Spleen (tissue), 13 donors: ENCODE measurements at places on chromosomes 4 and X. TPM values are rescaled to one million over a fixed set of nuclear protein-coding genes. Genes with fewer than 3 reads are reported as not detected.

DNA sequence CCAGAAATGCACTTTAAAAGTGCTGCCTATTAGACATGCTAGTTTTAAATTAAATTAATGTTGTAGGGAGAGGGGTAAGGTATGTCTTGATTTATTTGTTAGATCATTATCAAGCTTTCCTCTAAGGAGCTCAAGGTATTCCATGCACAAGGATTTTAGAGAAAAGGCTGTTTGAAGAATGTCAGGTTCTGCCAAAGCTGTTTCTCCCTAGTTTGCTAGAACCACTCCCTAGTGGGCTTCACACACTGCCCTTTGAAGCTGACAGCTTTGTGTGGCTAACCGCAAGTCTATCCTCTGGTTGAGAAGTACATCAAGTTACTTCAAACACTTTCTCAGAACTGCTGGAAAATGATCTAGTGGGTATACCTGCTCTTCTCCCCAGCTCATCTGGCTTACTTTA is 32.3 kb downstream of the RASL11B start:
- no peak overlapping the region for H3K4me3 ChIP-seq
- no peaks in the 10 kb centered on the region for H3K27me3 ChIP-seq

GRCh38 chrX:134371133-134371532 is 88.8 kb upstream of the HPRT1 start:
- H3K36me3 ChIP-seq, result no peaks in the 10 kb centered on the region
- H3K27me3 ChIP-seq, result no peaks in the 10 kb centered on the region
- no peak for DNase-seq
- H3K4me1 ChIP-seq, result peaks cover 24% of the 10 kb centered on the region
- H3K27ac ChIP-seq, result no peak overlapping the region

DNA sequence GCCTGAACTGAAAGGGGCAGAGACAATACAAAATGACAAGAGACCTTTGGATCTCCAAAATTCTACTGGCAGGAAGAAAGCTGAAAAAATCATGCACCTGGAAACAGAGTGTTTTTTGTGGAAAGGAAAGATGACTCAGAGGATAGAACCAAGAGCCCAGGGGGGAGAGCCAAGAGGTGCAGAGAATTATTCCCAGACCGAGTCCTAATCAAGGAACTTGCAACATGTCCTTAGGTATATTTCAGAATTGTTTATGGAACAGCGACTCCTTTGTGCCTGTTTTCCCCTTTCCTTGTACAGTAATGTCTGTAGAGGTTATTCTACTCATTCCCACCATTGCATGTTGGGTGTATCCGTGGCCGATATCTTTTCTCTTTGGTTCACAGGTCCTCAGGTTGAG is 71.7 kb downstream of the YIPF6 start:
- H3K4me1 ChIP-seq, result no peaks in the 10 kb centered on the region
- no peaks in the 10 kb centered on the region for H3K36me3 ChIP-seq
- no peaks in the 10 kb centered on the region for H3K27me3 ChIP-seq

GRCh38 chrX:435536-436122 is 48.9 kb upstream of the PPP2R3B start:
- no peak overlapping the region for H3K4me3 ChIP-seq
- no peak overlapping the region for H3K27ac ChIP-seq
- no peaks in the 10 kb centered on the region for H3K36me3 ChIP-seq
- no peaks in the 10 kb centered on the region for H3K4me1 ChIP-seq
- peak; percentile 41 for DNase-seq

DNA sequence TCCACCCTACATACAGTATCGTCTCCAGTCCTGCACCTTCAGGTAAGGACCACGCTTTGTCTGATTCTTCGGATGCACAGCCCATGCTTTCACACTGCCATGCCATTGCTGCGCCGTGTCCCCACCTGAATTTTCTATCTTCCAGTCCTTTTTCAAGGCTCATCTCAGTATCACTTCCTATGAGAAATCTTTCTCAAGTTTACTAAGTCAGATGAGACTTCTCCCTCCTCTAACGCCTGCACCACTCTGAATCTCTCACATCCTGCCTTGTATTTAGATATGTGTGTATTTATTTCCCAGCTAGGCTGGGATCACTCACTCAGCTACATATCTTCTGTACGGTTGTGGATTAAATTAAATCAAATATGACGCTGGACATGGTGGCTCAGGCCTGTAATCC is 116.8 kb downstream of the SMIM20 start:
- H3K27me3 ChIP-seq, result no peaks in the 10 kb centered on the region
- DNase-seq, result no peak
- H3K27ac ChIP-seq, result no peak overlapping the region
- H3K36me3 ChIP-seq, result no peaks in the 10 kb centered on the region
- H3K4me3 ChIP-seq, result no peak overlapping the region

DNA sequence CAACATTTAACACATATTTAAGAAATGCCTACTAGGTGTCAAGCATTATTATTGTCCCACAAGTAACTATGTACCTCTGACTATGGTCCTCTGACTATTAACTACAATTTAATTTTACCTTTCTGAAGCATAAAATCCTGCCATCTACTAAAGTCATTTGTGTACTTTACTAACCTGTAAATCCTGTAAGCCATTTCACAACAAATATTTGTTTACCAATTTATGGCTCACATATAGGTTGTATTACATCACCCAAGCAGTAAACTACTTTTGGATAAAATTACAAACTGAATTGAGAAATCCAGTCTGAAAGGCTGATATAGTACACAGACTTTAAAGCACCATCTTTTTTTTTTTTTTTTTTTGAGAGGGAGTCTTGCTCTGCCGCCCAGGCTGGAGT is 43.8 kb downstream of the CNGA1 start:
- H3K36me3 ChIP-seq, result no peaks in the 10 kb centered on the region
- DNase-seq, result no peak
- no peak overlapping the region for H3K27ac ChIP-seq
- no peaks in the 10 kb centered on the region for H3K27me3 ChIP-seq
- H3K4me1 ChIP-seq, result no peaks in the 10 kb centered on the region

DNA sequence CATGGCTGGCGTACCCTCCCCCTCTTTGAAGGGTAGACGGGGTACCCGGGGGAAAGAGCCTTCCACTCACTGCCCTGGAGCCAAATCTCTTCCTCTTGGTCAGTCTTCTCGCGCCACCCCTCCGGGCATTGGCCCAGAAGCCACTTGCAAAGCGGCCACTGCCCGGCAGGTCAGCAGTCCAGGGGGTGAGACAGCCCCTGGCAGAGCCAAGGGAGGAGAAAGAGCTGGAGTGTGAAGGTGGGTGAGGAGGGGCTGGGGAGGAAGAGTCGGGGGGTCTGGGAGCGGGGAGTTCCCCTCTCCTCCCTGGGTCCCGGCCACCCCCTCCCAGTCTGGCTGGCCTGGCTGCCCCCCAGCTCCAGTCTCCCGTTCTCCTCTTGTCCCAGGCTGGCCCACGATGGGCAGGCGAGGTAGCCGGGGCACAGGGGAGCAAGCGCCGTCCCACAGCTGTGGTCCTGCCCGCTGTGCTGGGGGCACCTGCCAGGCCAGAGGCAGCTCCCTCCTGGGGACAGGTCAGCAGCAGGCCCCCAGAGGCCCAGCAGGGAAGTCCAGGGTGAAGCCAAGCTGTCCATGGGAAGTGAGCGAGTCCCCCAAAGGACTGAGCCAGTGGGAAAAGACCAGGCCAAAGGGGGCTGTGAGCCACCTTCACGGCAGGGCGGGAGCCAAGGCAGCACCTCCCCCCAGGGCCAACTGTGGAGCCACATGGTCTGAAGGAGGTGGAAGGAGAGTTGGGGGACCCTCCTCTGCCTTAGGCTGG is 21.6 kb upstream of the DUSP9 start:
- no peak overlapping the region for H3K27ac ChIP-seq
- H3K36me3 ChIP-seq, result no peaks in the 10 kb centered on the region
- DNase-seq, result peak; percentile 63
- peaks cover 38% of the 10 kb centered on the region for H3K27me3 ChIP-seq

DNA sequence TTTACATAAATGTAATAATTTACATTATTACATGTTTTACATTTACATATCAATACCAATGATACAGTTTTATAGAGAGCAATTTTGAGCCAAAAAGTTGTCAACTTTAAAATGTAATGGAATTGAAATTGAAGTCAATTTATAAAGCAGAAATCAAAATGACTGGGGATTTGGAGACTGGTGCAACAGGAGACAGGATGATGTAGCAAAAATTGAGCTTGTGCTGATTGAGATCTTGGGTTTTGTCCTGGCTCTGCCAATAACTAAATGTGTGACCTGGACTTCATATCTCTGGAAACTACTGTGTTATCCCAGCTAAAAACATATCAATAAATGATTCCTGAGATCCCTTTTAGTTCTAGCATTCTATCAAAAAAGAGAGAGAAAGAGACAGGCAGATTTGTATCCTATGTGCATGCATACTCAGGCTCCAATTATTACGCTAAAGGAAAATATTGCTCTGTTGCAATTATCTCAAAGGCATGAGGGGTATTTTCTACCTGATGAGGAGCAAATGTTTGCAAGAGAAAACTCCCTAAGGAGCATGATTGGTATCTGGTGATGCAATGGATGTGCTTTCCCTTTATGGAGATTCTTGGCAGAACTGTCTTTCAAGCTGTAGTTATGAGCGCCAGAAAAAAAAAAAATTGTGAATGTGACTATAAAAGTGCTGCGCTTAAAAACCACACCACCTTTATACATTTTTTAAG is 14.7 kb downstream of the EXOC1L start:
- H3K27ac ChIP-seq, result no peak overlapping the region
- no peak for DNase-seq
- no peaks in the 10 kb centered on the region for H3K36me3 ChIP-seq
- no peaks in the 10 kb centered on the region for H3K27me3 ChIP-seq
- no peaks in the 10 kb centered on the region for H3K4me1 ChIP-seq

DNA sequence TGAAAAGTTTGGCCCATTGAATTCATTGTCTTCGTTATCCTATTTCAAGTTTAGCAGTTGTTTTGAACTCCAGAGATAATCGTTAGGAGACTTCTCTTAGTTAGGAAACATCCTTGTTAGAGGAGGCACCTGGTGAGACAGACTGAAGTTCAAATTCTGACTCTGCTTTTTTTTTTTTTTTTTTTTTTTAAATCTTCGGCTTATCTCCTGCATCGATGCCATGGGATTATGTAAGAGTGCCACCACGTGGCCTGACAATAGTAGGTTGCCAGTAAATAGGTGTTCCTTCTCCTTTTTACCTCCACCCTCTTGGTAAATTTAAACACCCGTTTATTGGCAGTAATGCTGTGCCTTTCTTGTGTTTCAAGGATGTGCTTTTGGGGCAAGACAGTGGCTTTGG is 149.3 kb downstream of the SOWAHB start:
- no peak for DNase-seq
- no peak overlapping the region for H3K4me3 ChIP-seq
- H3K27me3 ChIP-seq, result no peaks in the 10 kb centered on the region
- H3K36me3 ChIP-seq, result no peaks in the 10 kb centered on the region
- peaks cover 6% of the 10 kb centered on the region for H3K4me1 ChIP-seq

UVSSA gene
- 23.9 TPM for total RNA-seq

DCUN1D4 gene
- total RNA-seq, result 44.8 TPM

NDUFA1 gene
- 72.5 TPM for total RNA-seq

DMRTC1B gene
- total RNA-seq, result 0.67 TPM
